ENCODE measurements at places on chromosomes 11 and 22.

GRCh38 chr11:12673601-12673923 lies 659 bp upstream of the TEAD1 start:
- no peak for DNase-seq

DNA sequence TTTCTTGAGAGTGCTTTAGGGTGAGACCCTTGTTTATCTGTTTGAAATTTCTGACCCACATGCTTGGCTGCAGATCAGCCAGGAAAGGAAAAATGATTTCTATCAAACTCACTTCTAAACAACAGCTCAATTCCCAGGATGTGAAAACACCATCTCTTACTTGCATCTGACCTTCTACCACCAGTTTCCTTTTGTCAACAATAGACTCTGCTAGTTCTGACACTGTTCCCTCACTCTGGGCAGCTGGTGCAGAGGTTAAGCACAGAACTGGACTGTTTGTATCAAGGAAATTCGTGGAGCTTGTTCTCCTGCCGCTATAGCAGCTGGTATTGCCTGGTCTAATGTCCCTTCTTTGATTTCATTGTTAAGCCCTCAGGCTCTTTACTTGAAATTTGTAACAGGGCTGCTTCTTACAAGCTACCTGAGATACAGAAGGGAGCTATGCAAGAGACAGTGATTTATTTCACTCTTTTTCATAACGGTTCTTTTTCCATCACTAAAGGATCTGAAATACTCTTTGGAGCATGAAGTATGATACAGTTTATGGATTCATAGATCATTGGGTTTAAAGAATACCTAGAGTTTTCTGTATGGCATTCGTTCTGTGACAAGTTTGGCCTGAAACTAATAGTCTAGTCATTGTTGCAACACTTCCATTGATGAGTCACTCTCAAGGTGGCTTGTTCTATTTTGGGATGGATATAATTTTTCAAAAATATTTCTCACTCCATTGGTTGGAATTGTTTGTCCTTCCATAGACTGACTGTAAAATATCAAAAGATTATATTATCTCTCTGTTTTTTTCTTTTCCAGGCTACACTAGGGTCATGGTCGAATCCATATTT lies 178.2 kb upstream of the ZC3H12C start:
- DNase-seq = no peak

- DNase-seq = no peak
Measured at GRCh38 chr22:37240941-37241320, 3.1 kb downstream of the RAC2 start.

- DNase-seq = no peak
Measured at GRCh38 chr11:103480421-103480820, 371.2 kb downstream of the DYNC2H1 start.

DNA sequence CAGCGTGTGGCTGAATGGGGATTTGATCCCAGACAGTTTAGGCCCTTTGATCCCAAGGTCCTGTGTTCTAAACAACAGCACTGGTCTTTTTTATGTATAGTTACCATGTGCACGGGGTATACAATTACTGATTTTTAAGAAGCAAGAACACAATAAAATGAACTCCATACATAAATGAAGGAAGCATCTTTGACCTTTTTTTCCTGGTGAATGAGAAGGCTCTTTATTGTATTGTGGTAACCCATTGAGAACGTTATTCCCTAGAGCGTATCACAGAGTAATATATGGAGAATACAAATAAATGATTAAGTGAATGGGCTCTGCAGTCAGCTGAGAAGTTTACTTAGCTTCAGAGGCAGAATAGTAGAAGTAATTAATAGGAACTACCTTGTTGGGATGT lies 563.6 kb downstream of the NTM start:
- DNase-seq = no peak

GRCh38 chr22:27372969-27373670 lies 428.4 kb downstream of the MN1 start:
- no peak for DNase-seq

- DNase-seq = no peak
Measured at GRCh38 chr11:36588099-36588498, 6.2 kb upstream of the IFTAP start.

DNA sequence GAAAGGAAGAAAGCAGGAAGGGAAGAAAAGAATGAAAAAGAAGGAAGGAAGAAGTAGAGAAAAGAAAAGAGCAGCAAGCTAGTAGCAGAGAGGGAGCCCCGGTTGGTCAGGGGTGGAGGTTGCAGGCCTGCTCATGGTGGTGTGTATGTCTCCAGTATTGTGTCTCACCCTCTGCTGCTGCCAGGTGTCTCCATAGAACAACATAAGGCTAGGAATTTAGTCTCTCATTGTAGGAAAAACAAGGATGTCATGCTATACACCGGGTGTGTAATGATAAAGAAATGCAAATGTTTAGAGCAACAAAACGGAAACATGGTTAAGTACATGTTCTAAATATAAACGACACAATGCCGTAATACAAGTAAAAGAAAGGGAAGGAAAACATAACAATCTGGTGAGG lies 342.5 kb downstream of the NTM start:
- no peak for DNase-seq

DNA sequence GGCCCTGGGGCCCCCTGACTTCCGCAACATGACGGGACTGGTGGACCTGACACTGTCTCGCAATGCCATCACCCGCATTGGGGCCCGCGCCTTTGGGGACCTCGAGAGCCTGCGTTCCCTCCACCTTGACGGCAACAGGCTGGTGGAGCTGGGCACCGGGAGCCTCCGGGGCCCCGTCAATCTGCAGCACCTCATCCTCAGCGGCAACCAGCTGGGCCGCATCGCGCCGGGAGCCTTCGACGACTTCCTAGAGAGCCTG lies 992 bp downstream of the LRFN4 start:
- DNase-seq = no peak

GRCh38 chr11:130522284-130522961 lies 74.0 kb downstream of the ADAMTS15 start:
- DNase-seq = no peak

DNA sequence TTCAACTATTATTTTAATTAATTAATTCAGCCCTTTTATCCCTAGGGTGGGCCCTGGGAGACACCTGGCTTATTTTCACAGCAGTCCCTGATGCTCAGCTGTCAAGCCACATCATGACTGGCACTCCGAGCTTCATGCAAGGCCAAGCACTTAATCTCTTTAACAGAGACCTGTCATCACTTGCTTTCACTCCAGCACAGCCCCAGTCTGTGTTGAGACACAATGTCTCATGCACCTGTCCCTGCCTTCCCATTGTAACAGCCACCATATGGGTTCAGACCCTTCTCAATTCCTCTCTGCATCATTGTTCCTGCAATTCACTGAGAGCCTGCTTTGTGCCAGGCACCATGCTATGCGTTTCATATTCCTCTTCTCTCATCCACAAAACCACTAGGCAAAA lies 222.2 kb upstream of the TENM4 start:
- DNase-seq = no peak

DNA sequence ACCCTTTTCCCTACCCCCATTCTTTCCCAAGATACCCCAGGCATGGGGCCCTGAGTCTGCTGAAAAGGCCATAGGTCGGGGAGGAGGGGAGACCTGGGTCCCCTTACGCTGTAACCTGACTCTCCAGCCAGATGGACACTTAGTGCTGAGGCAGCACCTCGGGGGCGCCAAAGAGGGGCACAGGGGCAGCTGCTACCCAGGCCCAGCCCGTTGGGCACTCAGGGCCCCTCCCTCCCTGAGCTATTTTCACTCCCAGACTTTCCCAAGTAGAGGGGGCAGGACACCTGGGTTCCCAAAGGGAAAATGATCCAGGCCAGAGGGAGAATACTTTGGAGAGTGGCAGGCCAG lies 933 bp downstream of the ACTN3 start:
- no peak for DNase-seq

DNA sequence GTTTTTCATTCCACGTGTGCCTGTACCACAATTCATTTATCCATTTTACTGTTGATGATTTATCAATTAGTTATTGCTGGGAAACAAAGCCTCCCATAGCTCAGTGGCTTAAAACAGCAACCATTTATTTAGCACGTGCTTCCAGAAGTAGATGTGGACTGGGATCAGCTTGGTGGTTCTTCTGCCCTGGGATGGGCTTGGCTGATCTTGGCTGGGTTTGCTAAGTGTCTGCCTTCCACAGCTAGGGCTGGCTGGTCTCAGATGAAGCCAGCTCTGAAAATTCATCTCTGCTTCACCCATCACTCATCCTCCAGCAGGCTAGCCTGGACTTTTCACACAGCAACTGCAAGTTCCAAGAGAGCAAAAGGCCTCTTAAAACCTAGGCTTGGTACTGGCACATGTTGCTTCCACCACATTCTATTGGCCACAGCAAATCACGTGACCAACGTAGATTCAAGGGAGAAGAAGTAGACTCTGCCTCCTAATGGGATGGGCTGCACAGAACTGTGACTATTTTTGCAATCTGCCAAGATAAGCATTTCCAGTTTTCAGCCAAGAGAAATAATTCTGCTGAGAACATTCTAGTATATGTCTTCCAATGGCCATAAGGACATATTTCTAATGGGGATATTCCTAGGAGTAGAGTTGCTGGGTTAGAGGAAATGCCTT lies 124.9 kb downstream of the MN1 start:
- DNase-seq = no peak

GRCh38 chr22:23485490-23485889 lies 94.6 kb downstream of the IGLL1 start:
- no peak for DNase-seq

GRCh38 chr11:61068581-61068980 lies 33.7 kb upstream of the CD5 start:
- DNase-seq = no peak

DNA sequence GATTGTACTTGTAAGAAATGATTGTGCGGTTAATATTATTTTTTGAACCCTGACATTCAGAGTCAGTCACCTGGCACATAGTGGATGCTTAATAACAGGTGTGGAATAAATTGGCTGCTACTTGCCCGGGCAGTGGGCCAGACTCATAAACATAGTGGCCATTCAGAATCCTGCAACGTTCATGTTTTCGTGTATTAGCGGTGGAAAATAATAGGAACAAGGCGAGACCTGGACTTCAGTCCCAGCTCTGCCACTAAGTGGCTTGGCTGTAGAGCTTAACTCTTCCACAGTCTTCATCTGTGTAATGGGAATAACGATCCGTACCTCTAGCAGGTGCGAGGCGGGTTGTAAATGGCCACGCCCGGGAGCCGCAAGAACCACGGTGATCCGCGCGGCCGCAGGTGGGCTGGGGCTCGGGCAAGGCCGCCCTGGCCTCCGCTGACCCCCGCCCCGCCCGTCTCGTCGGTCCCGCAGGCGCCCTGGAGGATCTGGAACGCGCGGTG lies 761 bp upstream of the TMEM25 start:
- DNase-seq = no peak

DNA sequence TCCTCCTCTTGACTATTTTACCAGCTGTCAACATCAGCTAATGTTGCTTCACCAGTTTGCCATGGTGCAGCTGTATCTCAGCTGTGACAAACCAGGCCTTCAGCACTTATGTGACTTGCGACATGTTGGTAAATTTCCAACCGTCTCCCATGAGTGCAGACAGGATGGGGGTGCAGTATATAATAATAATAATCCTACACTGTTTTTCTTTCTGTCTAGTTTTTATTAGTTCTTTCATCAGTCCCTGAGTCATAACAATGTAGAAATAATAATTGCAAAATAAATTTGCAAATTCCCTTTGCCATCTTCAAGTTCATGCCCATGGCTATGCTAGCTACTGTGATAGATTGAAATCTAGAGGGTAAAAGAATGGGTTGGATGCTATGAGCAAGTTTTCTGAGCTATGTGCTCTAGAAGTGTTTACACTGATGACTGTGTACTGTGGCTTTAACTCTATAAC lies 4.9 kb downstream of the MMP13 start:
- DNase-seq = no peak

GRCh38 chr22:25655371-25655935 lies 86.5 kb upstream of the MYO18B start:
- DNase-seq = no peak
